ENCODE measurements at places on chromosomes 13 and 19. TPM values are rescaled to one million over a fixed set of nuclear protein-coding genes. Genes with fewer than 3 reads are reported as not detected.
A peak's percentile ranks its signal among the peaks of the same experiment; 100 is the strongest.

DNA sequence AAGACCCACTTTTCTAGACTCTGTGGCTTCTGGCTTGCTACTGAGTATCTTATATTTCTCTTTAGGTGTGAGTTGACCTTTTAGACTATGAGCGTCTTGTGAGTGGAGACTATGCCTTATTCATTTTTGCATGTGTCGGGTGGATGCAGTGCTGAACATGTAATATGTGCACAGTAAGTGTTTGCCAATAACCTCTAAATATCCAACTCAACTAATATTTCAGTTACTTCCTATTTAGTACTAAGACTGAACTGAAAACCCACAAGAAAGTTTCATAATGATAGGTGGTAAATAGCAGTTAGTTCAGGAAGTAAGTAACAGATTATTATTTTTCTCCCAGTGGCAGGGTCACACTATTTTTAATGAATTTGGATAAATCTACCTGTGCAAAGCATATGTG, 269.3 kb downstream of the KCNRG start:
- no peak for DNase-seq

CYP4F11 gene
- 2.1 TPM for total RNA-seq

DNA sequence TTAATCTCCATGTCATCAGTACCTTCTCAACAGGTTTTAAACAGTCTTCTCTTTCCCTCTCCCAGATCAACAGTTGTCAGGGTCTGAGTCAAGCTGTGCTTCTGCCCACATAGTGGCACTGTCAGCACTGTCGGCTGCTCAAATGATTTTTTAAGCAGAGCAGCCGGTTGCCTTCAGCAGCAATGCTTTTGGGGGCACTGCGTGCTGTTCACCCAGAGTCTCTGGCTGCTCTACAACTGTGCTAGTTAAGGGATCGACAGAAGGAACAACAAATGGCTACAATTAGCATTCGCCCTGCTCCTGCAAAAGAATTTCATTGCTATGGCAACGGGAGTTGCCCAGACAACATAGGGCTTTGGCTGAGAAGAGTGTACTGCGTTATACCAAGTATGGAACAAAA, 412.9 kb downstream of the DIAPH3 start:
- no peak for DNase-seq

GRCh38 chr13:114071410-114071809, 61.0 kb downstream of the RASA3 start:
- DNase-seq, result peak; percentile 54

GRCh38 chr19:16587833-16588823, 15.9 kb upstream of the SLC35E1 start:
- no peak for DNase-seq

MYH14 gene
- total RNA-seq, result 48.7 TPM

- DNase-seq, result no peak
Measured at GRCh38 chr19:17565611-17566010, 10.2 kb downstream of the COLGALT1 start.

DNA sequence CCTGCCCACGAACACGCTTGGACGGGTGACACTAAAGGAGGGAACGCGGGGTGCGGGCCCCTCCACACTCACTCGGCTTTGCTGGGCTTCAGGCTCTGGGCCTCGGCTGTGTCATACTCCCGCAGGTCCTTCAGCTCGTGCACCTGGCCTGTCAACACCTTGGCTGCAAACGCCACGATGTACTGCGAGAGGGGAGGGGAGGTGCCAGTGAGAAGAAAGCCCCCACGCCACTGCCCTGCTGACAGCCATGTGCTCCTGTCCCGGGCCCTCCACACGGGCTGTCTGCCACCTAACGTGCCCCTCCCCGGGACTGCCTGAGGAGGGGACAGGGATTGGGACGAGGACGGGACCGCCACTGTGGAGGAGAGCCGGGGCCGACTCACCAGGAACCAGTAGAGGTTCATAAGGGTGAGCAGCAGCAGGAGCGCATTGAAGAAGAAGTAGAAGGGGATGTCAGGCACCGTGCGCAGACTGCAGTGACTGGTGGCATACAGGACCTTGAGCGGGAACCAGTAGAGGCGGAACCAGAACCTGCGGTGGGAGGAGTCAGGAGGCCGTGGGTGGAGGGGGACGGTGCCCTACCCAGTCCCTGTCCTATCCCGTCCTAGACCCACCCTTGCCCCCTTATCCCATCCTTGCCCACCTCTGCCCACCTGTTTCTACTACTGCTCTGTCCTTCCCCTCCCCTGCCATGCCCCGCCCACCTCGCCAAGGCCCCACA, 16.9 kb downstream of the CERS1 start:
- DNase-seq, result no peak

HCST gene
- 14.3 TPM for total RNA-seq

VSTM2B gene
- not detected for total RNA-seq

DNA sequence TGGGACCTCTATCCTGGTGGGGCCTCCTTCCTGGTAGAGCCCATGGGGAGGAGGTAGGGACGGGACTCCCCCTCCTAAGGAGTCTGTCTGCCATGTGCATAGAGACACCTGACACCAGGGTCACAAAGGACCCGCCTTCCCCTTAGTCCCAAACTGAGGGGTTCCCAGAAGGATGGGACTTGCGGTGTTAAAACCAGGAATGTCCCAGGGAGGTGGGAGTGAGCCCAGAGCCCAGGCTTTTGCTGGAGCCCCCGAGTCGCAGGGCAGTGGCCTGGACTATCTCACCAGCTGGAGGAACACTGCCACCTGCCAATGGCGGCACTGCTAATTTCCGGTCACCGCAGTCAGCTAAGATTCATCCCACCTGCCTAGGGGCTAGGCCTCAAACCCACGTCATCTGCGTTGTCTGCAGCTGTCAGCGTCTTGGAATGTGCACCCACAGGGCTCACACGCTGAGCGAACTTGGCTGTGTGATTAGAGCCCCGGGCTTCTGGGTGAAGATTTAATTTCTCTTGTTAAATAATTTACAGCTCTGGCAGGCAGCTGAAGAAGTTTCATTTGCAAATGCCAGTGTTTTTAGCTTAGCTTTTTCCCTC, 31.9 kb upstream of the ATP11A start:
- DNase-seq, result no peak

DNA sequence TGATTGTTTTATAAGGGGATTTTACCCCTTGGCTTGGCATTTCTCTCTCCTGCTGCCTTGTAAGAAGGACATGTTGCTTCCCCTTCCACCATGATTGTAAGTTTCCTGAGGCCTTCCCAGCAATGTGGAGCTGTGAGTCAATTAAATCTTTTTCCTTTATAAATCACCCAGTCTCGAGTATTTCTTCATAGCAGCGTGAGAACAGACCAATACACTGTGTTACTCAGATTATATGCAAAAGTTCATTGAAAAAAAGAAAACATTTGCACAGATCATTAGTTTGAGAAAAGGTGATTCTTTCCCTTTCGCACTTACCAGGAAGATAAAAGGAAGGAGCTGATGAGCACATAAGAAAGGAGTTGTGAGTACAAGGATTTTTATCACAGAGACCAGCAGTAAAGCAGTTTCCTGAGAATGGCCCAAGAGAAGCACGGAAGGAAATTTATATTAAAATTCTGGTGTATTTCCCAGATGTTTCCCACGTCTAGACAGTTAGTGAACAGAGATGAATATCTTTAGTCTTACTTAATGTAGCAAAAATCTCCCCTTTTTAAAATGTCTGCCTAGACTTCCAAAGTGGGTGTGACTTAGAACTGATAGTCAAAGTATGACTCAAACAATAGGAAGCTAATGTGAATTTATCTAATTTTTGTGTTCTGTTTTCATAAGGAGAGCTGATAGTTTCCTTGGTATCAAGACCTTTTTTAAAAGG, 431.8 kb upstream of the SGCG start:
- no peak for DNase-seq

GRCh38 chr13:101695870-101696516, 243.5 kb downstream of the ITGBL1 start:
- DNase-seq, result no peak

DNA sequence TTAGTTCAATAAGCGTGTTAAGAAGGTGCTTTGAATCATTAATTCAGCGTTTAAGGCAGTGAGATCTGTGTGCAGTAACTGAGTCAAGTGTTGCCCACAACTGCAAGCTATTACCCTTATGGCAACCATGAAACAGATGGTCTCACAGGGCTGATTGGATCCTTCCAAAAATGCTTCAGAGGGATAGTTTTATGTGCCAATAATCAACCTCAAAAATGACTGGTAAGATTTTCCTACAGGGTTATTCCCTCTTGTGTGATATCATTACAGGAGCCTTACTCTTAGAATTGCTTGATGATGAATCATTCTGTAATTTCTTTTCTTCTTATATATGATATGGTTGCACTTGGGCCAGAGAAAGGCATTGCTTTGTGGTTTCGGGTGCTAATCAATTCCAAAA, 1299.2 kb upstream of the ATXN8OS start:
- DNase-seq, result no peak
